A673 (cell line): ENCODE measurements at places on chromosomes 12 and 14. TPM values are rescaled to one million over a fixed set of nuclear protein-coding genes. Genes with fewer than 3 reads are reported as not detected.

Gene TBC1D30
- 2.0 and 2.1 TPM in 2 replicates for total RNA-seq

- H3K4me1 ChIP-seq = peaks cover 49% of the 10 kb centered on the region
- H3K4me3 ChIP-seq = no peak overlapping the region
- no peaks in the 10 kb centered on the region for H3K36me3 ChIP-seq
- H3K27me3 ChIP-seq = no peaks in the 10 kb centered on the region
Observed at GRCh38 chr12:11879306-11879705, 191.4 kb upstream of the BCL2L14 start.

GRCh38 chr12:123033392-123034021 lies 53.0 kb downstream of the ARL6IP4 start:
- H3K27ac ChIP-seq = no peak overlapping the region
- no peaks in the 10 kb centered on the region for H3K36me3 ChIP-seq
- no peaks in the 10 kb centered on the region for H3K4me1 ChIP-seq
- no peak overlapping the region for H3K4me3 ChIP-seq
- H3K27me3 ChIP-seq = no peaks in the 10 kb centered on the region

Gene SLC25A21
- total RNA-seq = 4.3 and 4.7 TPM in 2 replicates

Gene GDF3
- total RNA-seq = not detected in 2 replicates

GRCh38 chr12:41627476-41627875 lies 439.4 kb downstream of the PDZRN4 start:
- H3K27me3 ChIP-seq = no peaks in the 10 kb centered on the region
- H3K4me1 ChIP-seq = peaks cover 5% of the 10 kb centered on the region
- no peaks in the 10 kb centered on the region for H3K36me3 ChIP-seq
- H3K4me3 ChIP-seq = no peak overlapping the region
- DNase-seq = peak; percentile 5

DNA sequence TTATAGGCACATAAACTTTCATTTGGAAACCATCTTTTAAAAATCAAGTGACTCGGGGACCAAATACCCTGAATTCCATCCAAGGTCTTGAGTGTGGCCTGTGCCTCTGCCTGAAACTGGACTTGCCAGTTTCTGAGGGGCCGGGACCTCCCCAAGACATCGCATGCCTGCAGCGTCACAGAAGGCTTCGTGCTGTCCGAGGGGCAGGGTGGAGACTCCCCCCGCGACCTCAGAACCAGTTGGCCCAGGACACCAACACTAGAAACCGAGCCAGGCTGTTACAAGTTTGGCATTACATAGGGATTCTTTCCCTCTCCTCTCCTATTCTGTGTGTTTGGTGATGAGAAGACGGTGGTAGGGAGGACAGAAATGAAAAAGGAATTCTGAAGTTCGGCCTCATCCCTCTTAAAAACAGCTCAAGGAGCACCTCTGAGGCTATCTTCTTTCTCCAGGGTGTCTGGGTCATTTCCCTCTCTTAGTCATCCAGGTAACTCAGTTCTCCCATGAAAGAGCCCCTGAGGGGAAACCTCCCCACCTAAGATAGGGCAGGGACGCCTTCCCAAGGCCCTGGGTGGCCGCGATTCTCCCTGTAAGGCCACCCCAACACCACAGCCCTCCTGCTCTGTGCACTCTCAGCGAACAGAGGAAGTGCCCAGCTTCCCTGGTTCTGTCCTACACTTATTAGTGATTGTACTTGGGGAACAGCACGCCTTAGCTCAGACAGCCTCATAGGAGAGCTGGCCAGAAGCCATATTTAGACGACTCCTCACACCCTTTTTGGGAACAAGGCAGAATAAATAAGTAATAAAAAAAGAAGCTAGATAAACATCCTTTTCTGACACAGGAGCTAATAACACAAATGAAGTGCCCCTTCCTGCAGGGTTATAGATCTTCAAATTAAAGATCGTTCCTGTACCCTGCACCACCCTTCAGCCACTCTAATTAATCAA lies 93.8 kb downstream of the BCL11B start:
- H3K27ac ChIP-seq = peak overlapping the region; percentile 64
- H3K4me1 ChIP-seq = peaks cover 27% of the 10 kb centered on the region
- H3K4me3 ChIP-seq = no peak overlapping the region

DNA sequence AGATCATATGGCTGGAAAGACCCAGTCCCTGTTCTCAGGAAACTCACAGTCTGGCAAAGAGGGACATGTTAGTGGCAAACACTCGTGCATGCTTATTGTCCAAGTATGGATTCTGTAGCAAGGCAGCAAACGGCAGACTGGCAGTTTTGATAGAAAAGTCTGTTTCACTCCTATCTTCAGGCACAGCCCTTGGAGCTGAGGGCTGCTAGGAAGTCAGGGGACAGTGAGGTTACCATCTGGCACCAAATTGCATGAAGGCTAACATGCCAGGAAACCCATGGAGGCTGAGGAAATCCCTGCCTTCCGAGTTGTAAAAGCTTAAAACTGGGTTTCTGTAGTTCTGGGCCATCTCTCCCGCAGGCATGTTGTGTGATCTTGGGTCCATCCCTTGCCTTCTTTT lies 32.9 kb downstream of the CALM1 start:
- no peak overlapping the region for H3K4me3 ChIP-seq
- no peak for DNase-seq
- H3K4me1 ChIP-seq = no peaks in the 10 kb centered on the region
- H3K27me3 ChIP-seq = no peaks in the 10 kb centered on the region
- H3K27ac ChIP-seq = no peak overlapping the region

Gene POTEM
- total RNA-seq = not detected in 2 replicates

DNA sequence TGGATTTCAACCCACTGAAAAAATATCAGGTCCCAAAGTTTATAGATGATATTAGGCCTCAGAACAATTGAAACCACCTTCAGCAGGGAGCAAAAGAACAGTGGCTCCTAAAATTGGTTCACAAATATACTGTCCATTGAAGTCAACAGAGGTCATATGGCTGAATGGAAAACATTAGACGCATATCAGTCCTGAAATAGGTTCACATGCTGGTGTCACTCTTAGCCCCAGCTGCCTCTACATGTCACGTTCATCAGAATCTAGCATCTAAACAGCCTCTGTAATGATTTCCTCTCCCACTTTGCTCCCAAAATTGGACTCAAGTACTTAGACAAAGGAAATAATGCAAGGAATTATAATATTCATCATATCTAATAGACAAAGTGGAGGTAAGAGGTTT lies 8.7 kb downstream of the FLRT2 start:
- peaks cover 39% of the 10 kb centered on the region for H3K4me1 ChIP-seq
- H3K36me3 ChIP-seq = peaks cover 16% of the 10 kb centered on the region
- no peaks in the 10 kb centered on the region for H3K27me3 ChIP-seq
- no peak for DNase-seq
- H3K4me3 ChIP-seq = no peak overlapping the region
- H3K27ac ChIP-seq = no peak overlapping the region

Gene ANKRD33
- total RNA-seq = not detected in 2 replicates

DNA sequence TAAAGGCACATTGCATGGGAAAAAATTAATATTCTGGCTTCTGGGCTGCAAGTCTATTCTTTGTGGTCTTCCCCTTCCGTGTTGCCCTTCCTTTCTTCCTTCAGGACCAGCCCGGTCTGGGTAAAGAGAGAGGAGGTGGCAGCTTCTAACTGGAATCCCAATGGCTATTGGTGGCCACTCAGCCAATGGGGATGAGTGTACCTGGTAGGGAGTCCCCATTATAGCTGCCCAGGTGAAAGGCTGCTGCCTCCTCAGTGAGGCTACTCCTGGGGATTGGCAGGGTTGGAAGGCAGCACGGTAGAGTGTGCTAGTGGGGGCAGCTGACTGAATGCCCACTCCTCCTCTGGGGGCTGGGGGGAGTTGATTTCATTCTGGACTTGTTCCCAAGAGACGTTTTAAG lies 112.6 kb downstream of the RBM19 start:
- no peak overlapping the region for H3K27ac ChIP-seq
- H3K27me3 ChIP-seq = no peaks in the 10 kb centered on the region
- H3K4me1 ChIP-seq = no peaks in the 10 kb centered on the region
- DNase-seq = no peak

GRCh38 chr14:35213869-35214387 lies 78.3 kb upstream of the PSMA6 start:
- no peak overlapping the region for H3K4me3 ChIP-seq
- no peak for DNase-seq
- no peak overlapping the region for H3K27ac ChIP-seq
- peaks cover 6% of the 10 kb centered on the region for H3K4me1 ChIP-seq
- H3K36me3 ChIP-seq = no peaks in the 10 kb centered on the region
- H3K27me3 ChIP-seq = no peaks in the 10 kb centered on the region

Gene SLC6A15
- 9.2 and 11.0 TPM in 2 replicates for total RNA-seq

DNA sequence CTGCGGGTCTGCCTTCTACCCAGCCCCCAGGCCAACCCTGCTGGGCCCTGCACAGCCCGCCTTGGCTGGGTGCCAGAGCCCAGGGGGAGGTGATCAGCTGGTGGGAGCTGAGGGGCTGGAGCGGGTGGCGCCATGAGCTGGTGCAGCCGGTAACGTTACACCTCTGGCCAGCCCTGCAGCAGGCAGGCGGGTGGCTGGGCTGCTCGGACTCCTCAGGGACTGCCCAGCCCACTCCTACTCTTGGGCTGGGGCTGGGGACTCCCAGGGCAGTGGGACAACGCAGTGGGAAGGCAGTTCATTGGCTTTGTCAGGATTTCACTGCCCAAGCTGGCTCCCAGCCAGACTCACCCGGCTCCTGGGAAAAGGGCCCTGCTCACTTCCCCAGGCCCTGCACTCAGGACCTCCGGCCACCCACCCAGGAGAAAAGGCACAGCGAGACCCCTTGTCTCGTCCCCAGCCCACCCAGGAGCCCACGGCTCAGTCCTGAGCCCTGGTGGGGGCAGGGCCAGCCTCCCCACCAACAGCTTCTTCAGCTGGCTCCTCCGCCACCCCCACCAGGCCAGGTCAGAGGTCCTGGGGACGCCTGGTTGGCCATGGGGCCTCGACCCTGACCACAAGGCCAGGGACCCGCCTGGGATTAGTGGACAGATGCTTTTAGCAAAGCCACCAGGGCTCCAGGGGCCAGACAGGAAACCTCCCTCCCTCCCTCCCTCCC lies 1.0 kb downstream of the PGF start:
- peak overlapping the region; percentile 92 for H3K4me3 ChIP-seq
- H3K27ac ChIP-seq = peak overlapping the region; percentile 72
- peaks cover 15% of the 10 kb centered on the region for H3K4me1 ChIP-seq
- H3K27me3 ChIP-seq = no peaks in the 10 kb centered on the region

DNA sequence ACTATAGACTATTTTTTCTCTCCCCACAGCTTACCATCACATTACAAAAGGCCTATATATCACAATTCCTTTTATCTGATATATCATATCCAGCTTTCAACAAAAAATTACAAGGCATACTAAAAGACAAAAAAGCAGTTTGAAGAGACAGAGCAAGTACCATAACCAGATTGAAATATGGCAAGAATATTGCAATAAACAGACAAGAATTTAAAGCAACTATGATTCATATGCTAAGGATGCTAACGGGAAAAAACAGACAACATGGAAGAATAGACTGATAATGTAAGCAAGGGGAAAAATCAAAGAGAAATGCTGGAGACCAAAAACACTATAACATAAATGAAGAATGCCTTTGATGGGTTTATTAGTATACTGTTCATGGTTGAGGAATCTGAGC lies 40.7 kb downstream of the LRP6 start:
- no peak overlapping the region for H3K27ac ChIP-seq
- no peaks in the 10 kb centered on the region for H3K27me3 ChIP-seq
- DNase-seq = no peak
- H3K4me3 ChIP-seq = no peak overlapping the region
- H3K4me1 ChIP-seq = peaks cover 50% of the 10 kb centered on the region
- H3K36me3 ChIP-seq = no peaks in the 10 kb centered on the region

GRCh38 chr14:87186737-87187136 lies 806.2 kb downstream of the GALC start:
- H3K36me3 ChIP-seq = no peaks in the 10 kb centered on the region
- no peaks in the 10 kb centered on the region for H3K4me1 ChIP-seq
- H3K27me3 ChIP-seq = no peaks in the 10 kb centered on the region
- no peak for DNase-seq
- H3K27ac ChIP-seq = no peak overlapping the region
- H3K4me3 ChIP-seq = no peak overlapping the region

DNA sequence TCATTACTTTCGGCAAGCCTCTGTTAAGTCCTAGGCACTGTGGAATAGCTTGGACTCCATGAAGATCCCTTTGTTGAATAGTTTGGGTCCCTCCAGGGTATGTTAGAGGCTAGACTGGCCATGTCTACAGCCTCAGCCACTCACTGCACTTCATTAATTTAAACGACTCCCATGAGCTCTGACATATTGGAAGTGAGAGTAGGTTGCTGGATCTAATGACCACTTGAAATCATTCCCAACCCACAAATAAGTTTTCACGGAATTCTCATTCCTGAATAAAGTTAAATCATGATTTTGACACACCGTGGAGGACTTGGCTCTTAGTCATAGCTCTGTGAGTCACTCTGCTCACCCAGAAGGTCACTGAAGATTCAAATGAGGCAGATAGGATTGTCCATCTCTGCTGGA lies 21.4 kb upstream of the APPL2 start:
- no peak overlapping the region for H3K27ac ChIP-seq
- no peak for DNase-seq
- H3K4me1 ChIP-seq = no peaks in the 10 kb centered on the region
- H3K36me3 ChIP-seq = no peaks in the 10 kb centered on the region

Gene KRT83
- not detected in 2 replicates for total RNA-seq

DNA sequence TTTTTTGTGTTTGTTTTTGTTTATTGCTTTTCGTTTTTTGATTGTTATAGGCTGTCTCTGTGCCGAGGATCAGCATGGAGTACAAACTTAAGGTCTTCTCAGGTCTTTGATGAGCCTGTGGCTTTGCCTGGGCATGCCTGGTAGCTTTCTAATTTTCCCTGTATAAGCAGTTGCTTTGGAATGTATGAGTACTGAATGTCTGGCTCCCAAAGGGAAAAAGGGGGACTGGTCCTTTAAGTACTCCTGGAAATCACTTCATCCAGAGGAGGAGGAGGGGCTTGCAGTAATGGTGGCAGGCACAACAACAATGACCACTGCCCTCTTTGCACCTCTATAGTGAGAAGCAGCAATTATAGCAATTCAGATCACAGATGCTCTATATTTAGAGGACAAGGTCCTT lies 67.6 kb upstream of the TTC7B start:
- H3K27me3 ChIP-seq = no peaks in the 10 kb centered on the region
- H3K27ac ChIP-seq = no peak overlapping the region
- no peaks in the 10 kb centered on the region for H3K4me1 ChIP-seq
- no peak for DNase-seq
